Mucosa of descending colon (tissue), 3 donors: ENCODE measurements at places on chromosomes 5 and 9. TPM values are rescaled to one million over a fixed set of nuclear protein-coding genes. Genes with fewer than 3 reads are reported as not detected.

The FOXD4L4 gene
- 0.25 TPM for total RNA-seq

DNA sequence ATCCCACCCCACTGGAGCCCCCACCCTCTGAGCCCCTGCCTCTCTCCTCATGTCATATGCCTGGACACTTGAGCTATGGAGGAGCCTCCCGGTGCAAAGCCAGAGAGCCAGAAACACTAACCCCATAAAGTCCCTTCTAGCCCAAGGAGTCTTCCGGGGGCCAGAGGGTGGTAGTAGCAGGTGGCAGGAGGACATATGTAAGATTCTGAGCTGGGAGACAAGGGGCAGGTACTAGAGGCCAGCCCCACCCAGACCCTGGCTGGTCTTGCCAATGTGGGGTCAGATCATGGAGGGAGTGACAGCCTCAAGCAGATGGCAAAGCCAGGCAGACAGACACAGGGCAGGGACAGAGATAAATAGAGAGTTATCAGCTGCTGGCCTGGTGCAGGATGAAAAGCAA is 63.4 kb downstream of the PSD2 start:
- DNase-seq: no peak

The SMIM33 gene
- total RNA-seq: 1.8 TPM

The FAM81B gene
- not detected for total RNA-seq

- DNase-seq: no peak
Observed at GRCh38 chr9:94664801-94665200, 25.5 kb upstream of the FBP1 start.

The GCNT1 gene
- total RNA-seq: 16.4 TPM

The GPR151 gene
- not detected for total RNA-seq
